T-cell (primary cell): ENCODE measurements at places on chromosomes 12 and 14.

- DNase-seq, result no peak
Observed at GRCh38 chr12:103766028-103766427, 75.0 kb downstream of the NT5DC3 start.

DNA sequence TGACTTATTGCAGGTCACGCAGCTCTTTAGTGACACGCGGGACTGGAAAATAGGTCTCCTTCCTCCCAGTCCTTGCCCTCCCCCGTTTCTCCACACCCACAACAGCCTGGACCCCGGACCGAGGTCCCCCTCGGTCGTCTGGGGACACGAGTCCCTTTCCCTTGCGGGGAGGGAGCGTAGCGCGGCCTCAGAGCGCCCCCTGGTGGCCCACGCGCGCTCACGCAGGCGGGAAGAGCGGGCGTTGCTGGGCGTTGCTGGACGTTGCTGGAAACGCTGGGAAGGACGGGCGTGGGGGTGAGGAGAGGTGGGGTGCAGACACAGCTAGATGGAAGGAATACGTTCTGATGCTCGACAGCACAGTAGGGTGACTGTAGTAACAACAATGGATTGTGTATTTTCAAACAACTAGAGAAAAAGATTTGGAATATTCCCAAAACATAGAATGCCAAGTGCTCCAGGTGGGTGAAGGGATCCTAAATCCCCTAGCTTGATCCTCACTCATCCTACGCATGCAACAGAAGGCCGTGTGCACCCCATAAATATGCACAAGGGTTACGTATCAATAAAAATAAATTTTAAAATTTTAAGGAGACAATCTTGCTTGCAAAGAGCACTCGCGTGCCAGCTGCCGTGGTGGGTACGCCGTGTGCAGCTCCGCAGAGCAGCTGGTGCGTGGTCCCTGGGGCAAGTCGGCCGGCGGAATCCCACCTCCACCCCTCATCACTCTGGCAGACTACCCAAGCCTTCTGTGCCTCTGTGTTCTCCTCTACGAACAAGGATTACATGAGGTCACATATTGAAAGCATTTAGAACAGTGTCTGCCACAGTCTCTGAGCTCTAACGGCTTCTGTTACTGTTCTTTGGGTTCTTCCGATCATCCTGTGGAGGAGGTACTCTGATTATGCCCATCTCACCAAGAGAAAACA, 87.4 kb downstream of the B4GALNT3 start:
- DNase-seq, result no peak

GRCh38 chr14:62071039-62071438, 308.8 kb downstream of the SNAPC1 start:
- DNase-seq, result no peak

- no peak for DNase-seq
Observed at GRCh38 chr14:100402631-100403030, 79.5 kb downstream of the SLC25A47 start.
